Spleen (tissue), 13 donors: ENCODE measurements at places on chromosomes 3 and 15.

DNA sequence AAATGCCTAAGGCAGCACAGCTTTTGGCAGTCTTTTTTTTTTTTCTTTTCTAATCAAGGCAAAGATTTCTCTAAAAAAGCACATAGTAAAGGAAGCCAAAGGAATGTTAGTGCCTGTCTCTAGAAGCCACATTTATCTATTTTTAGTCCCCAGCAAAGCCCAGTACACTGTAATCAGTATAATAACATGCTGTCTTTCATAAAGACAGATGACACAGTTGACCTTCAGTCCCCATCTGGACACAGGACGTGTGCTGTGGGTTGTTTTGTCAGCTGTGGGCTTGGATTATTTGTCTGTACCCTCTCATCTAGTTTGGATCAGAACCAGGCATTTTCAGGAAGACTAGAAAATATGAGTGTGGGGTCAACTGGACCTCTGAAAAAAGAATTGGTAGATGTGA, 110.4 kb upstream of the CTNNB1 start:
- DNase-seq: no peak

DNA sequence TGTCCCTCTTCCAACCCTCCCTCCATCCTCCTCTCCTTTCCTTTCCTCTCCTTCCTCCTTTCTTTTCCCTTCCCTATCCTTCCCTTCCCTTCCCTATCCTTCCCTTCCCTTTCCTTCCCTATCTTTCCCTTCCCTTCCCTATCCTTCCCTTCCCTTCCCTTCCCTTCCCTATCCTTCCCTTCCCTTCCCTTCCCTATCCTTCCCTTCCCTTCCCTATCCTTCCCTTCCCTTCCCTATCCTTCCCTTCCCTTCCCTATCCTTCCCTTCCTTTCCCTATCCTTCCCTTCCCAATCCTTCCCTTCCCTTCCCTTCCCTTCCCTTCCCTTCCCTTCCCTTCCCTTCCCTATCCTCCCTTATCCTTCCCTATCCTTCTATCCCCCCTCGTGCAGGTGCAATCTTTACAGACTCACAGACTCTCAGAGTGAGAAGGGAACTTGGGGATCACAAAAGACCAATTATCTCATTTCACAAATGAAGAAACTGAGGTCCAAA, 31.5 kb downstream of the RASGRF1 start:
- no peak for DNase-seq

DNA sequence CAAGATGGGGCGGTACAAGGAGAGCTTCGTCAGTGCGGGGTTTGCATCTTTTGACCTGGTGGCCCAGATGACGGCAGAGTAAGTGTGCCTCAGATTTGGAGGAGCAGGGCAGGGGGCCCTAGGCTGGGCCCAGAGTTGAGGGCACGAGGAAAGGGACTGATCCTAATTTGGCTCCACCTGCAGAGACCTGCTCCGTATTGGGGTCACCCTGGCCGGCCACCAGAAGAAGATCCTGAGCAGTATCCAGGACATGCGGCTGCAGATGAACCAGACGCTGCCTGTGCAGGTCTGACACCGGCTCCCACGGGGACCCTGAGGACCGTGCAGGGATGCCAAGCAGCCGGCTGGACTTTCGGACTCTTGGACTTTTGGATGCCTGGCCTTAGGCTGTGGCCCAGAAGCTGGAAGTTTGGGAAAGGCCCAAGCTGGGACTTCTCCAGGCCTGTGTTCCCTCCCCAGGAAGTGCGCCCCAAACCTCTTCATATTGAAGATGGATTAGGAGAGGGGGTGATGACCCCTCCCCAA, 19.8 kb downstream of the EPHB3 start:
- DNase-seq: no peak

GRCh38 chr3:156449710-156450574, 105.0 kb downstream of the SSR3 start:
- DNase-seq: no peak

DNA sequence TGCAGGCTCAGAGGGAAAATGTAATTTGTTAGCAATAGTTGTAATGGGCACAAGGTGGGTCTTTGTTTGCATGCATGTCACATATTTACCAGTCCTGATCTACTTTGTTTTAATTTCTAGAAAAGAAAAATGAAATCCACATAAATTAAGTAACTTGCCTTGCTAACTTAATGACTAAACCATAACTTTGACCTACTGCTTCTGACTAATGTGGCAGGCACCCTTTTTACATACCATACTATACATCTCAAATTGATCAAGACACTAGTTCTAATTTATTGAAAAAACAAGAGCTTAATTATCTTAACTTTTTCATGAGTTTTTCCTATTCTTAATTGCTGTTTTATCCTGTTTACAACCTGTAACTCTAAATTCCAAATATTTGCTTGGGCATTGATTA, 93.2 kb downstream of the ATP11B start:
- DNase-seq: no peak
